ENCODE measurements at places on chromosomes 12 and 14.
A peak's percentile ranks its signal among the peaks of the same experiment; 100 is the strongest.

DNA sequence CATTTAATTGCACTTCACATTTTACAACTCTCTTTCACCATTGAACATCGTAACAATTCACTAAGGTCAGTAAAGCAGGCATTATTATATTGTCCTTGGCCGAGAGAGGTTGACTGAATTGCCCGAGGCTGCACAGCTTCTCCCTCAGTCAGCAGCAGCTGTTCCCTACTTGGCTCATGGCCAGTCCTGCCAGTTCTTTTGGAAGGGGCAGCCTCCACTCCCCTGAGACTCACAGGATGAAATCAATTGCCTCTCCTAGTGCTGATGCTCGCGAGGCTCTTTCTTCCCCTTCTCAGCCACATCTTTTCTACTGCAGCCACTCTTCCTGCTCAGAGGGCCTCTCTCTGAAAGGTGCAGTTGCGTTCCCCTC is 79.9 kb upstream of the KCNA1 start:
- DNase-seq: peak; percentile 77

DNA sequence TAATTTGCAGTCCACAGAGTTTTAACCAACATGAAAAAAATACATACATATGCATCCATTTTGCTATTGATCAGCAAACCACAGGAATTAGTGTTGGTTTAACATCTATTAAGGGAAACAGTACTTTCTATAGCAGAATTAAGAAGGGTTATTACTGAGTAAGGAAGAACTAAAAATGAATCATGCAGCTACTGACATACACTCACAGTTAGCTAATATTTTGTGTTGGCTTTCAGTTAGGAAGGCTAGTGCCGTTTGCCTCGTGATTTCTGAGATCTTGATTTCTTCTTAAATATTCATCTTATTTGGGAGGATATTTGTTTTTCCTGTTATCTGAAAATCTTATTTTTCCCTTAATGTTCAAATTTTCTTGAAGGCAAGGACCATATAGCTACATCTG is 423.4 kb downstream of the NOVA1 start:
- no peak for DNase-seq

- no peak for DNase-seq
Observed at GRCh38 chr14:64806202-64806861, 73.4 kb downstream of the SPTB start.

GRCh38 chr12:39646963-39647362 is 27.4 kb upstream of the ABCD2 start:
- no peak for DNase-seq

DNA sequence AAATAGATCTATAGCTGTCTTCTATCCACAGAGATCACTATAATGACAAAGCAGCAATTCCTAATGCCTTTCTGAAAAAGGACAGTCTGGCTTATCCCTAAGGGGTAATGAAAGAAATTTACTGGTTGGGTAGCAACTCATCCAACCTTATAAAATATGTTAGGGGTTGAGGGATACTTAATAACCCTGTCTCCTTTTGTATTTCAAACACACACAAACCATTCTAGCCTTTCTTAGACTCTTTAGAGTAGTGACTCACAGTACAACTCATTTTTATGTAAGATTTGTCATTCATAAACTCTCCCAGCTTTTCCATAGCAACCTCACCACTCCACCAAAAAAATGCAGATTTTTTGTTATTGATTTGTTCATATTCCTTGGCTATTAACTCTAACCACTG is 167.9 kb downstream of the FSCB start:
- DNase-seq: no peak

- no peak for DNase-seq
Observed at GRCh38 chr14:38143170-38143569, 64.5 kb upstream of the SSTR1 start.

GRCh38 chr12:12654691-12655460 is 41.1 kb downstream of the GPR19 start:
- DNase-seq: no peak

DNA sequence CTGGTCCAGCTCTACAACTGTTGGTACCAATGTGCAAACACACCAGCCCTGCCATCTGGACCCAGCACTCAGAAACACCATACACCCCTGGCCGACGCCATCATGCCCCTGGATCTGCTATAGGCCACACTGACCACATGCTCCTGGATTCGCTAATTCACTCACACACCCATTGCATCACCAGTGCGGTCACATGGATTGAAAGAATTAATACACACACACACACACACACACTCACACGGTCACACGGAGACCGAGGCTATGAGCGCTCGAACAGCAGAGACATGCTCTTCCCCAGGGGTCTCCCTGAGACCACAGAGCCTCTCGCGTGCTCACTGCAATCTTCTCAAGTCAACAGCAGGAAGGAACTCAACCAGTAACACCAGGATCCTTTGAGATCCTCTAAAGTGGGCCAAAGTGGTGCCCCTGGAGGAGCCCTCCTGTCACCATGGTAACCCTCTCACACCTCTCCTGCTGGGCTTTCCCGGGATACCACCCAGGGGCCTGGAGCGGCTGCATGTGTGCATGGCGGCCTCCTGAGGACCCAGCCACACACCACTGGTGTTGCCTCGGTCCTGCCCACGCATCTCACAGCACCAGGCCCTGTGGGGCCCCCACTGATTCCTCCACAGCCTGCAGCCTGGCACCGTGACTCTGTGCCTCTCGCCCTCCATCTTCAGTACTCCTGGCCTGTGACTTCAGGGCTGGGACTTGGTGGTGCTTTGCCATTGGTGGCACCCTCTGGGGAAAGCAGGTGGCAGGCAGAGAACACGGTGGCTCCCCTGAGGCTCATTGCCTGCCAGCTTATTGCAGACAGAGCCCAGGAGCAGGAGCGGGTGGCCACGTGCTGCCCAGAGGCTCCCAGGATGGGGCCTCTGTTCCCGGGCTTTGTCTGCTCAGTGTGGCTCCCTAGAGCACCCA is 15.1 kb downstream of the LRTM2 start:
- DNase-seq: no peak

DNA sequence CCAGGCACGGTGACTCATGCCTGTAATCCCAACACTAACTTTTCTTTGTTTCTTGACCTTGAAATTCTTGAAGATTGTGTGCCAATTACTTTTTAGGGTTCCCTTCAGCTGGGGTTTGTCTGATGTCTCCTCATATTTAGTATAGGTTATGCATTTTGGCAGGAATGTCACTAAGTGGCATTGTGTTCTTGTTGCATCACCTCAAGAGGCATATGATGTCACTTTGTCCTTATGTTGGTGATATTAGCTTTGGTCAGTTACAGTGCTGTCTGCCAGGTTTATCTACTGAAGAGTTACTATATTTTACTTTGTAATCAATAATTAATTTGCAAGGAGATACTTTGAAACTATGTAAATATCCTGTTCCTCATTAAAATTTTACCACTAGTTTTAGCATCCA is 61.0 kb upstream of the BTG1 start:
- DNase-seq: no peak

Measured in NCI-H1105 (cell line).